ENCODE measurements at places on chromosomes 2 and 18.

- DNase-seq, result no peak
Observed at GRCh38 chr18:45320724-45321123, 294.6 kb upstream of the SLC14A2 start.

- no peak for DNase-seq
Observed at GRCh38 chr2:182611009-182611408, 105.0 kb upstream of the DNAJC10 start.

DNA sequence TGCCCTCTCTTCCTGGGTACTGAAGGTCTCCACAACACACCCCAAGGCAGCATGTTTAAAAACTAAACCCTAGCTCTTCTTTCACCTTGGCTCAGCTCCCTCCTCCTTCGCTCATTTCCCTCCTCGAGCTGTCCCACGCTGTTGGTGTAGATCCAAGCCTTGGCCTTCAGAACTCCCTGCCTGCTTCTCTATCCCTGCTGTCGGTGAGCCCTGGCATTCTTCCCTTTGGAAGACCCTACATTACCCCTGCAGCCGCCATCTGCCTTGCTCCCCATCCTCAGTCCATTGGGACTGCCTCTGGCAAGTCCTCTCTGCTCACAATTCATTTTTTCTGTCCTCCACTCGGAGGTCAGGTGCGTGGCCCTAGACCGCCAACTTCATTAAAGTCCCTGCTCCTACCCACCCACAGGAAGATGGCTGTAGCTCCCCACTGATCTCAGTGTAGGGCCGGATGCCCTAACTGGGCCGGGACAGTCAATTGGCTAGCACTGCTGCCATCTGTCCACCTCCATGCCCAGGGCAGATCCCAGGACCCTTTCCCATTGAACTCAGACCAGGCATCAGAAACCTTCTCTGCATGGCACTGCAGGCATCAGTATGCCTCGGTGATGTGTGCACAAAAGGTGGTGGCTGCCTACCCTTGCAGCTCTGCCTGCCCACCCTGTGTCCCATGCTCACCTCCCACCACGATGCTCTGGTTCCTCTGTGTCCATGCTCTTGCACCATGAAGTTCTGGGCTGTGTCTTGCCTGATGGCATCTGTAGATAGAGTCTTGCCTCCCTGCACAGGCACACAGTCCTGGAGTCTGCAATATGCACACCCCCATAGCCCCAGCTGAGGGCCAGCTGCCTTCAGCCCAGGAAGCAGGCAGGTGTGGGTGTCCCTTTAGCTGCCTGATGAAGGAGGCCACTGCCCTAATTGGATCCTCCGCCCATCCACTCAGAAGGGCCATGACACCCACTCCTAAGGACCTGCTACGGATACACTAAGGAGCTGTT is 5.7 kb downstream of the AMER3 start:
- DNase-seq, result no peak

- no peak for DNase-seq
Observed at GRCh38 chr2:241478166-241478565, 30.2 kb downstream of the STK25 start.

DNA sequence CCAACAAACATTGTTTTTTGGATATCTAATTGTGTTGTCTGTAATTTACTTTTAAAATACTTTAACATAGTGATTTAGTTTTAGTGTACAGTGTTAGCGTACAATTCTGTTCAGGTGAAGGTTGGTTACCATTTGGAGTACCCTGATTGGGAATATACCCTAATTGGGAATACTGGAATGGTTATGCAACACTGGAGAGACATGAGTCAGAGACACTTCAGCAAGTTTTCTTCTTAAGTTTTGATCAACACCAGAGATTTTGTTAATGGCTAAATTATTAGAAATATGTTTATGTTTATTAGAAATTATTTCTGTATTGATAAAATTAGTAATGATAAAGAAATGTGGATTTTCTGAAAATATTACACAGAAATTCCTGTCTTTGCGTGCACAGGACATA is 100.3 kb upstream of the NABP1 start:
- no peak for DNase-seq

Measured in NCI-H1417 (cell line).